GM03348 (cell line): ENCODE measurements at places on chromosomes 5 and 9.

GRCh38 chr5:55096182-55096581, 6.3 kb upstream of the GZMA start:
- DNase-seq, result no peak

DNA sequence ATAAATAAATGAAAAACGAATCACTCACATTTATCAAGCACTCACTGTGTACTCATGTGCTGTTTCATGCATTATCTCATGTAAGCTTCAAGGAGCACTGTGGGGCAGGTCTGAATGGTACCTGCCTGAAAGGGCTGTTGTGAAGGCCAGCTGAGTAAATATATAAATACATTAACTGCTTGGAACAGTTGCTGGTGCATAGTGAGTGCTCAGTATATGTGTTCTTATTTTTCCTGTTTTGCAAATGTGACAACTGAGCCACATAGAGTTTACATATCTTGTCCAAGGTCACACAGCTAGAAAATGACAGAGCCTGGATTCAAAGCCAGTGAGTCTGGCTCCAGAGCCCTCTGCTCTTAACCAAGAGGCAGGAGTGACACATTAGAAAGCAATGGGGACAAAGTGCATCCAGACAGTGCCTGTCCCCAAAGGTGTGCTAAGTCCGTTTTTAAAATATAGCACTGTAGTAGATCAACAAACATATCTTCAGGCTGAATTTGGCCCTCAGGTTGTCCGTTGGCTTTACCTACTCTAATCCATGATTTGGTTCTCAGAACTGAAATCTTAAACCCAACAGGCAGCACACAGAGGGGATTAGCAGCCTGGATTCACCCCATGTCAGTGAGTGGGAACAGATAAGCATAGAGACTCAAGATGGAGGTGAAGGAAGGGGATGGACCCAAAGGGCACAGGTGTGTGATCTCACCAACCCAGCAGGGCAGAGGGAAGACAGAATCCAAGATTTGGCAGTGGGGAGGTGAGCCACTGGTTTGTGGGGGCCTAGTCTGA, 70.8 kb downstream of the WWC1 start:
- DNase-seq, result no peak

DNA sequence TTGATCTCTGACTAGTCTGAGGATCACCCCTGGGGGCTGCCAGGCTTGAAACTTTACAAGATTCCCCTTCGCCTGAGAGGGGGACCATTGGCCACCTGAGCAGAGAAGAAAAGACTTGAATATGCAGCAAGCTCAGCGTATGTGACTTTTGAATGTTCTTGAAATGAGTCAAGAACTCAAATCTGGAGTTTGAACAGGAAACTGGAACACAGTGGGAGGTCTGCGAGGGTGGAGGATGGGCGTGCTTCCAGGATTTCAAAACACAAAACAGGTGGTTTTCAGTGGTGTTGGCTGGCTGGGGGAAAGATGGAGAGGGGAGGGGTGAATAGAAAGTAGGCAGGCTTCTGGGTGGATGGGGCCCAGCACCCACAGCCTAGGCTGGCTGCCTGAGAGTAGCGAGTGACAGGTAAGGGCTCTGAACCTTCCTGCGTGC, 40.6 kb downstream of the TMEM174 start:
- peak; percentile 57 for DNase-seq

- no peak for DNase-seq
Observed at GRCh38 chr9:26504057-26504456, 388.5 kb downstream of the CAAP1 start.

- DNase-seq, result no peak
Observed at GRCh38 chr5:92729088-92729487, 851.9 kb downstream of the NR2F1-AS1 start.

GRCh38 chr5:180668835-180669596, 19.6 kb upstream of the FLT4 start:
- no peak for DNase-seq

- no peak for DNase-seq
Observed at GRCh38 chr9:3127564-3127963, 283.7 kb upstream of the PUM3 start.

DNA sequence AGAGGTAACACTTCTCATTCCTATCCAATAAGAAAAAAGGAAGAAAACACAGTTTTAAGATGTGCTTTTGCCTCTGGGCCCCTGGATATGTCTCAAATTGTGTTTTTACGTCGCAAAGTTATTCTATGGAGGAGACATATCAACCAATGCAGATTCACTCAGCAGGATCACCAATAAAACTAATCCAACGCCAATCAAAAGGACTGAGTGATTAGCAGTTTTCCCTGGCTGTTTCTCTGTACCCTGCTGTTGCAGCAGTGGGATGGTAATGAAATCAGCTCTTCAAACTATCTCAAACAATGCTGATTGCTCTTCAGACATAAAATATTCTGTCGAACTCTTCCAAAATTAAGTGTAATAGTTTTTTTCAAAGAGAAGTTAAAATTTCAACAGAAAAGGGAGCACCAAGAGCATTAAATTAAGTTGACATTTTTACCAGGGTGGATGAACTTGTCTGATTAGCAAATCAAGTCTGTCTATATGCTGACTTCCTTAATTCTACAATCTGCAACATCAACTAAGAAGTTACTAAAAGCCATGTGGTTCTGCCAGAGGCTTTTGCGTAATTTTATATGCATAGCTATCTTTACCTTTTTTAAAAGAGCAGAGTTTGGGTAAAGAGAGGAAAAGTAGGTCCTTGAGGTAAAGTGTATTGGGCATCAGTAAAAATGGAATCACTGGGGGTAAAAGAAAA, 9.7 kb upstream of the HK3 start:
- no peak for DNase-seq

DNA sequence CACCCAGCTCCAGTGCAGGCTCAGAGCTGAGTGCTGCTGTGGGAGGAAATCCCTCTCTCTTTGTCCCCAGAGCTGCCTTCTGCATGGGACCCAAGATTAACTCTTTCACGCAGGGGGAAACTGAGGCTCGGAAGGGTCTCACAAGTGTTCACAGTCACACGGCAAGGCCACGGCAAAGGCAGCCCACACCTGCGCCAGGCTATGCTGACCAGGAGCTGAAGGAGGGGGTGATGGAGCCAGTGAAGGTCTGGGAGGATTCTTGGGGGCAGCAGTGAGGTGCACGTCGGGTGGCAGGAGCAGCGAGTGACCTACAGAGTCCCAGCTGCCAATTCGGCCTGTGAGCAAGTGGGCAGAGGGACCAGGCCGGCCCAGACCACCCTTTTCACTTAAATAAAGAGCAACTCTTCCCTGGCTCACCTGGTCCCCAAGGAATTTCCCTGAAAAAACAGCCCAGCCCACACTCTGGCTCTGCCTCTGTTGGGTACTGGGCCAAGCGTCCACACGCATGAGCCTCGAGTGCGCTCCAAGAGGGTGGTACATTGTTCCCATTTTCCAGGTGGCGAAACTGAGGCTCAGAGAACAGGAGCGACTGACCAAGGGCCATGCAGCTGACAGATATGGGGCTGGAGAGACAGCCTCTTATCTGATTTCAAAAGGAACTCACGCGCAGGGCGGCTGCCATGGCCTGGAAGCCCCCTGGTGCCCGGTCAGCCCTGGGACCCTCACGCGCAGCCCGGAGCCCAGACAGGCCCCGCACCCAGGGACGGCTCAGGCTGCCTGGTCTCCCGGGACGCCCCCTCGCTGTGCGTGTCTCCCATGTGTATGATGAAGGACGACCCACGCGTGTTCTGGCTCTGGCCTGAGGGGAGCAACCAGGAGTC, 28.2 kb downstream of the SARDH start:
- no peak for DNase-seq

- DNase-seq, result peak; percentile 99
Observed at GRCh38 chr9:128635266-128636023, 21.2 kb downstream of the DYNC2I2 start.

GRCh38 chr5:54517512-54518145, at the start of gene SNX18:
SNX18 (plus strand) TSS chr5:54517759; CDS start chr5:54517953, 194 bp downstream.
- DNase-seq, result peak; percentile 94

DNA sequence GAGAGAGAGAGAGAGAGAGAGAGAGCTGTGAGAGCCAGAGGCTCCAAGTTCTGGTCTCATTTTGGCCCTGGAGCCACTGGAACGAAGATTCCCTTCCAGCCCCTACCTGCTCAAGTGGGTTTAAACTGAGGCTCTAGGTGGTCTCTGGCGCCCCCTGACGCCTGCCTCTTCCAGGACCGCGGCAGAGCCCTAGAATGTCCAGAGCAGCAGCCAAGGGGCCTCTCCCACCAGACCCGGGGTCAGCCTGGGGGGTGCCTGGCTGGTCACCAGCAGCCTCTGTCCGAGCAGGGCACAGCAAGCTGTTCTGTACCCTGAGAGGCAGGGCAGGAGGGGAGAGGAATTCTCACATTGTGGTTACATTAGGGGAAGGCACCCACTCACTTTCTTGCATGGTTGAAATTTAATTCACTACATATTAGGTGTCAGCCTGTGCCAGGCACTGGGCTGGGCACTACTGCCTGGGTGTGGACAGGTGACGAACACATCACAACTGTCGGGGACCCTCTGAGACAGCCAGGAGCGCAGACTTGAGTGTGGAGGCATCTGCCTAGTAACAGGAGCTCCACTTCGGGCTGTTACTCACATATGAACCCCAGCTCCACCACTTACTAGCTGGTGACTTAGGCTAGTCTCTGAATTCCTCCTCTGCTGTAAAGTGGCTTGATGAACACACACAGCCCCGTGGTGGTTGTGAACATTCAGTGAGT, 44.5 kb downstream of the AMBP start:
- DNase-seq, result peak; percentile 41

DNA sequence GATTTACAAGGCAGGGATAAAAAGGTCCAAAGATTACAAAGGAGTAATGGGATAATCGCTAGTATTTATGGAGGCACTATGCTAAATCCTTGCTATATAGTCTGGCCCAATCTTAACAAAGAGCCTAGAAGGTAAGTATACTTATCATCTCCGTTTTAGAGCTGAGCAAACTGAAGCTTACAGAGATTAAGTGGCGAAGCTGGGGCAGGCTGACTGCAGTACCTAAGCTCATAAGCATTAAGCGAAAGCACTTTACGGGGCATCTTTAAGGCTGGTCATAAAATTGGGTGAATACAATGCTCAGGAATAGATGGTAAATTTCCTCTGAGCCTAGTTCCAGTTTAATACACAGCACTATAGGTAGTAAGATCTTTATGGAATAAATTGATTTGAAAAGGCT, 30.0 kb upstream of the ZNF366 start:
- DNase-seq, result no peak

DNA sequence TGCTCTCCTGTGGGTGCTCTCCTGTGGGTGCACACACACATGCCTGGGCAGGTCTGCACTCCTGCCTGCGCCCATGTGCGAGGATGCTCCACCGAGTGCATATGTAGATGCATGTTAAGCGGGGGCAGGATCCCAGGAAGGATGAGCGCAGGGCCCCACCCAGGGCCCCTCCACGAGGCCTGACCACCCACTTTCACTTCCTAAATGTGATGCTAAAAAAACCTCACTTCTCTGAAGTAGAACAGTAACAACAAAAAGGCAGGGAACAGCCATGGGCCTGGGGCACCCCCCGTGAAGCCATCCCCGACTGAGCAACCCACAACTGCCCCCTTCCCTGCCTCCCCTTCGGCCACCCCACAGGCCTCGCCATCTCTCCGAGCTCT, 48.2 kb upstream of the SARDH start:
- no peak for DNase-seq

DNA sequence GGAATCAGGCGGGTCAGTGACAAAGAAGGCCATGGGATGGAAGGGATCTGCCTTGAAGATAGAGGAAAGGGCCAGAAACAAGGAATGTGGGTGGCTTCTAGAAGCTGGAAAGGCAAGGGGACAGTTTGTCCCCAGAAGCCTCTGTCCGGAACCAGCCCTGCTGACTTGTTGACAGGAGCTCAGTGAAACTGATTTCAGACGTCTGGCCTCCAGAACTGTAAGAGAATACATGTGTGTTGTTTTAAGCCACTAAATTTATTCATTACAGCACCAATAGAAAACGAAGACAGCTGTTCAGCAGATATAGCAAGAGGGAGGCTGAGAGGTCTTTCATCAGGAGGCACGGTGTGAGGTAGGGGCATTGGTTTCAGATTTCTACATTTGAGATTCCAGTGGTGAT, 422.5 kb downstream of the KDM4C start:
- no peak for DNase-seq

- peak; percentile 41 for DNase-seq
Observed at GRCh38 chr5:74433255-74433895, 207.2 kb downstream of the ENC1 start.

GRCh38 chr5:6576861-6577501, 55.9 kb downstream of the NSUN2 start:
- DNase-seq, result peak; percentile 73

DNA sequence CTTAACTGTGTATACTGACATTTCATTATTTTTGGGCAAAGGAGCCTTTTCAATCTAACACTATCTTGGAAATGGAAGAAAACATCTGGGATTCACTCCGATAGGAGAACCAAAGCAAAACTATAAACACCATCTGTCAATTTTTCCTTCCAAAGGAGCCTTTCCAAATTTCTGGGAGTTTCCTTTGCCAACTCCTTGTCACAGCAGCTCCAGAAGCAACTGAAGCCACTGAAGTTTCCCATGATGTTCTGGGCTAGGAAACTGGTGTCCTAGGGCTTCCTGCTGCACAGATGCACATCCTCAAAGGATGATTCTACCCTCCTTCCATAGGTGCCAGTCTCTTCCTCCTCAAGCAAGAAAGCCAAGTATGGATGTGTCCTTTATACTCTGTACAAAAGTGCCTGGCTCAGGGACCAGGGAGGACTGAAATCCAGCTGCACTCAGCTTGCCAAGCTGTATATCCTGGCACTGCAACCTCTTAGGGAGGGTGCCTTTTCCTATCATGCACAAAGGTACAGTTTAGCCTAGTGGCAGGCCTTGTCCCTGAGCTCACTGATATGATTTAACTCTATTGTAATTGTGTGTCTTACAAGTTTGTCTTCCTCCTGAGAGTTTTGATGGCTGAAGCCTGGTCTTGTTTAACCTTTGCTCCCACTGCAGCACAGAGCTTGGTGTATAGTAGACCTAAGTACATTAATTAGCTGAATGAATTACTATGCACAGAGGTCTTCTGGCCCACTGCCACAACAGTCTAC, 8.4 kb upstream of the UBAP1 start:
- DNase-seq, result no peak

DNA sequence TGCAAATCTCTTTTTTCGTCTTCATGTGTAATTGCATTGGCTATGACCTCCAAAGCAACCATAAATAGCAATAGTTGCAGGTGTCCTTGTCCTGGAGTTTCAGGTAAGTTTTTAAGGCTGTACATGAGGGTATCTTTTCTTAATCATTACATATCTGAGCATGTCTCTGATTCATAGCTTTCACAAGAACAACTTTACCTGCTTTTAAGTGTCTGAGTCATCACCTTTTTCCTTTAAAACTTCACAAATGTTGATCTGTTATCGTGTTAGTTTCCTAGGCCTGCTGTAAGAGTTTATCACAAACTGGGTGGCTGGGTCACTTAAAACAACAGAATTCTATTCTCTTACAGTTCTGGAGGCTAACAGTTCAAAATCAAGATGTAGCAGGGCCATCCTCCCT, 13.8 kb downstream of the GARNL3 start:
- no peak for DNase-seq

- no peak for DNase-seq
Observed at GRCh38 chr9:76333388-76333787, 60.8 kb downstream of the RFK start.

GRCh38 chr5:173239233-173239593, 4.2 kb upstream of the NKX2-5 start:
- no peak for DNase-seq
